Lower lobe of right lung (tissue), 2 donors: ENCODE measurements at places on chromosomes 1 and 21.
A peak's percentile ranks its signal among the peaks of the same experiment; 100 is the strongest.

DNA sequence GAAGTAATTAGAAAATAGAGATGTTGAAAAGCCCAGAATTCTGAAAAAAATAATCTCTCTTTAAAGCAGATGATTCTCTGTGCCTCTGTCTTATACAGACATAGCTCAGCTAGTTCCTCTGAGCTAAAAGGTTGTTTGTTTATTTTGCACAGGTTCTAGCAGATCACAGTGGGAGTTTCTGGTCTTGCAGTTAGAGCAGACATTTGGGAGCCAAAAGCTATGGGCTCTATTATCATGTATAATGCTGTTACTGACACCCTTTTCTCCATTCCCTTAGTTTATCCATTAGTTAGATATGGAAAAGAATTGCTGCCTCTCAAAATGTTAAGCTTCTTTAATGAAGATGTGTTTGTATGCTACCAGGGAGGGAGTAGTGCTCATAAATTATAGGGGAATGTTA, 20.5 kb upstream of the CD55 start:
- H3K4me3 ChIP-seq: no peak overlapping the region
- no peak overlapping the region for H3K27ac ChIP-seq
- no peak for DNase-seq
- no peaks in the 10 kb centered on the region for H3K36me3 ChIP-seq

- no peak overlapping the region for H3K4me3 ChIP-seq
- no peak overlapping the region for H3K27ac ChIP-seq
- H3K36me3 ChIP-seq: no peaks in the 10 kb centered on the region
- no peaks in the 10 kb centered on the region for H3K27me3 ChIP-seq
Observed at GRCh38 chr1:5997316-5997715, 5.1 kb upstream of the NPHP4 start.

DNA sequence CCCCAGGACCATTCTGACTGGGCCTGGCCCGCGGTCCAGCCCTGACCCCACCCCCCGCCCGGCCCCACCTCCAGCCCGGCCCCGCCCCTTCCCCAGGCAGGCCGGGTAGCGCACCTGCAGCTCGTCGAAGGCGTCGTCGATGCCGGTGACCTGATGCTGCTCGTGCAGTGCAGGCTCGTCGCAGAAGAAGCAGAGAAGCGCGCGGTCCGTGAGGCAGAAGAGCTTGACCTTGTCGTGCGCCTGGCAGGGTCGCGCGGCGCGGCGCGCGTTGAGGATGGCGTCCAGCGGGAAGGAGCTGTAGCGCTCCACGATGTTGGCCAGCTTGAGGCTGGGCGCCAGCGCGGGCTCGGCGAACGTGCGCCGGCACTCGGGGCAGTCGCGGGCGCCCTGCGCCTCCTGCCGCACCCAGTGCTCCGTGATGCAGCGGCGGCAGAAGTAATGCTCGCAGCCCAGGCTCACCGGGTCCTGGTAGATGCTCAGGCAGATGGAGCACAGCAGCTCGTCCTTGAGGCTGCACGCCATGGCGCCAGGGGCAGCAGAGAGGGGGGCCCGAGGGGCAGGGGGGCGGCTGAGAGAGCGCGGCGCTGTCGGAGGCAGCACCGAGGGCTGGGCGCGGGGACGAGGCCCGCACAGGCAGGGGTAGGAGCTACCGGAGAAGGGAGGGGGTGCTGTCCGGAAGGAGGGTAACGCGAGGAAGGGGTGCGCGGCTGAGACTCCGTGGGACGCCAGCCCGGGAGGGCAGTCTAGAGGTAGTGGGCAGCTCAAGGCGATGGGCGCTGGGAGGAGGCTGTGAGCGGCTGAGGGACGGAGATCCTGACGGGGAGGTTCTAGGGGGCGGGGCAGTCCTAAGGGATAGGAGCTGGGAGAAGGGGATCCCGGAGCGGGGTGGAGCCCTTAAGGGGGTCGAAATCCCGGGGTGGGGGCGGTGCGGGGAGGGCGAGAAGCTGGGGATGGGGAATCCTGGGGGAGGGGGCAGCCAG, 642 bp downstream of the TRIM62 start:
- peak; percentile 65 for DNase-seq
- peak overlapping the region; percentile 60 for H3K27ac ChIP-seq
- no peaks in the 10 kb centered on the region for H3K27me3 ChIP-seq
- peak overlapping the region; percentile 88 for H3K4me3 ChIP-seq

- no peaks in the 10 kb centered on the region for H3K4me1 ChIP-seq
- H3K4me3 ChIP-seq: no peak overlapping the region
- no peak overlapping the region for H3K27ac ChIP-seq
- peaks cover 16% of the 10 kb centered on the region for H3K36me3 ChIP-seq
- DNase-seq: no peak
Observed at GRCh38 chr1:85656948-85657347, 51.3 kb downstream of the ZNHIT6 start.

DNA sequence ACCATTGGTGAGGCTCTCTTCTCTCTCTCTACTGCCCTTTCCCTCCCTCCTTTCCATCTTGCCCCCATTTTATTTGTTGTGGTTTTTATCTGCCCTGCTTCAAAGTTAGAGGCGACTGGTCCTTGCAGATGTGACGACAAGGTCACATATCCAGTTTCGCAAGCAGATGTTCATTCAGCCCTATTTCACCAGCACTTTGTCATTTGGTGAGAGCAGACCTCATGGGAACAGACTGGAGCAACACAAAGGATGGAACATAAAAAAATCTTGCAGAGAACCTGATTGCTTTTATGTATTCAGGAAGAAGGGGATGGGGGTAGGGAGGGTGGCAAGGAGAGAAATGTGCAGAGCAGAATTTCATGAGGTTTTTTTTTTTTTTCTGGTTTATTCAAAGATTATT, 84.3 kb downstream of the ELAVL4 start:
- no peaks in the 10 kb centered on the region for H3K36me3 ChIP-seq
- no peak overlapping the region for H3K4me3 ChIP-seq
- peaks cover 6% of the 10 kb centered on the region for H3K27me3 ChIP-seq
- DNase-seq: no peak
- H3K27ac ChIP-seq: no peak overlapping the region

DNA sequence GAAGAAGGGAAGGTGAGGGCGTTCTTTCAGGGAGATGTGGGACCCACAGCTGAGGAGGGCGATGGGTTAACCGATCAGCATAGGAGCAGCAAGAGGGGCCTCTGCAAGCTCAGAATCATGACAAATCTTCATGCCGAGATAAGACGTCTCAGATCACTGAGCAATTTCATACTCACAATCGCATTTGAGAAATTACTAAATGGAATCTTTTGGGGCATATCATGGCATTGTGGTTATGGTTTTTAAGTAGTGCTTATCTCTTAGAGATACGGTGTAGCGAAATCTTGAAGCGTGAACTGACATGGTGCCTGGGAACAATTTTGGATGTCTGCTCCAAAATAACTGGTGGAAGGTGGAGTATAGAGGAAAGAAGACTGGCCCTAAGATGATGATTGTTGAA, 6.2 kb downstream of the TNNT2 start:
- H3K36me3 ChIP-seq: no peaks in the 10 kb centered on the region
- no peaks in the 10 kb centered on the region for H3K4me1 ChIP-seq
- peaks cover 12% of the 10 kb centered on the region for H3K27me3 ChIP-seq
- H3K27ac ChIP-seq: no peak overlapping the region

DNA sequence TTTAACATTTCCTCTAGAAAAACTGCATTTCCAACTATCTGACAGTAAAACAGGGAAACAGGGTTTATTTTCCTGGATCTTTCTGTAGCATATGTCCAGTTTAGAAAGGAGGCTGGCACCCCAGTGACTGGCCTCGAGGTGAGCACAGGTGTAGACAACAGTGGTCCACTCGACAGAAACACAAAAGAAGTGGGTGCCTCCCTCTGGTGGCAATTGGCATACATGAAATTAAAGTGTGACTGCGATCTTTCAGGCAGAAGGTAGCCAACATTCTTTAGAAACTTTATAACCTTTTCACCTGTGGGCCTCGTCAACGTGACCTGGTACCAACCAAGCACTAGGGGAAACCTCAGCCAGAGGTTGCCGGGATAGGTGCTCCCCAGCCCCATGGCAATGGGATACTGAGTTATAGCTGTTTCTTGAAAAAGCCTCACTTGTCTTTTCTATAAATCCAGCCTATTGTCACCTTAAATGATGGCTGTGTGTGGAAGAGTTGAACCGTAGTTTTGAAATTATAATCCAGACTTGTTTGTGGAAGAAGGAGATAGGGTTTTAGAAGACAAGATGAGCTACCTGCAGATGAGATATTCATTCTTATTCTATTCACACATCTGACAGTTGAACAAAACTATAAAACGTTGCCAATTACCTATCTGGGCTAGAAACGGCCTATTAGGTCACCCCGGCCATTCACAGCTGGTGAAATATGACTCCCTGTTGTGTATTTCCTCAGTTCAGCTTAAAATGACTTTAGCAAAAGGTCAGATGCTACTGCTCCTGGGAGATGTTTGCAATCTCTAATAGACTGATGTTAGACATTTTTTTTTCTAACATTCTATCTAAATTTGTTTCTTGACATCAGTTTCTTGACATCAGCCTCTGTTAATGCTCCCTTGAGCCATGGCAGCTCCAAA, 44.3 kb downstream of the PCP4 start:
- DNase-seq: no peak
- H3K27me3 ChIP-seq: no peaks in the 10 kb centered on the region
- no peak overlapping the region for H3K27ac ChIP-seq

GRCh38 chr1:4670265-4670664, 15.9 kb downstream of the AJAP1 start:
- H3K4me3 ChIP-seq: no peak overlapping the region
- no peaks in the 10 kb centered on the region for H3K4me1 ChIP-seq
- no peak for DNase-seq
- H3K27me3 ChIP-seq: no peaks in the 10 kb centered on the region

DNA sequence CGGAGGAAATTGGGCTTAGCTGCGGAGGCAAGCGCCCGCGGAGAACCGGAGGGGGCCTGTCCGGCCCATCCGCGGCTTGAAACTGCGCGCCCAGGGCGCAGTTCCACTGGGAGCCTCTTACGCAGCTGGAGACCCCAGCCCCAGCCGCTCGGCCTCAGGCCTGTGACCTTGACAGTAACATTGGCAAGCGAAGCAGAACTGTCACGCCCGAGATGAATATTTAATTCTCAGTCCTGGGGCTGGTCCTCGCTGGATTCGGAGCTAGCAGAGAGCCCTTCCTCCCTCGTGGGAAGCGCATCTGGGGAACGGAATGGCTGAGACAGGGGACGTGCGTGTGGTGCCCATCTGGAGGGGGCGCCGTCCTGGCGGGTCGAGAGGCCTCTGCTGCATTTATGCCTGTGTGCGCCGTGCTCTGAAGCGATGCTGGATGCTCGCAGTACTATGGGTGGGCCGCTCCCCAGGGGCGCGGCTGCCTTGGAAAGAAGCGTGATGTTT, 928 bp downstream of the SLC6A17 start:
- H3K36me3 ChIP-seq: no peaks in the 10 kb centered on the region
- H3K4me1 ChIP-seq: no peaks in the 10 kb centered on the region
- no peak overlapping the region for H3K4me3 ChIP-seq
- DNase-seq: no peak
- no peak overlapping the region for H3K27ac ChIP-seq

- H3K4me3 ChIP-seq: no peak overlapping the region
- peaks cover 58% of the 10 kb centered on the region for H3K4me1 ChIP-seq
- H3K27ac ChIP-seq: no peak overlapping the region
- no peak for DNase-seq
Observed at GRCh38 chr1:27416387-27417111, 24.1 kb downstream of the GPR3 start.

GRCh38 chr1:214660900-214661299, 57.9 kb downstream of the CENPF start:
- H3K4me3 ChIP-seq: no peak overlapping the region
- no peak for DNase-seq
- no peaks in the 10 kb centered on the region for H3K27me3 ChIP-seq
- no peaks in the 10 kb centered on the region for H3K4me1 ChIP-seq

DNA sequence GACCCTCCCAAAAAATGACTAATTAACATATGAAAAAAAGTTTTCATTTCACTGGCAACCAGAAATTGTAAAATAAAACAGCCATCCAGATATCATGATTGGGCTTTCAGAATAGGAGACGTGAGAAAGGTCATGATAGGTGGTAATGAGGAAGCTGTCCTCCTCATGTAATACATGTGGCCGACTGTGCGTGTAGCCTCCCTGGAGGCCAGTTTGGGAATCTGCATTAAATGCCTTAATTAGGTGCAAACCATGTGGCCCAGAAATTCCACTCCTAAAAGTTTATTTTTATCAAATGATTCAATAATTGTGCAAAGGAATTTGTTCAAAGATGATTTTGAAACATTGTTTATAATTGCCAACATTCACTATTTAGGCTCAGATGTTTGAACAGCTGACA, 127.6 kb upstream of the C1orf105 start:
- H3K36me3 ChIP-seq: no peaks in the 10 kb centered on the region
- no peaks in the 10 kb centered on the region for H3K4me1 ChIP-seq
- DNase-seq: no peak
- H3K27me3 ChIP-seq: no peaks in the 10 kb centered on the region
